ENCODE measurements at places on chromosomes 16 and 17.

- no peak for DNase-seq
Observed at GRCh38 chr17:73733517-73733916, 89.3 kb upstream of the SDK2 start.

- no peak for DNase-seq
Observed at GRCh38 chr16:68470461-68471150, 22.3 kb upstream of the SMPD3 start.

GRCh38 chr17:44307387-44308186 is 814 bp upstream of the RUNDC3A start:
- DNase-seq, result peak; percentile 89

DNA sequence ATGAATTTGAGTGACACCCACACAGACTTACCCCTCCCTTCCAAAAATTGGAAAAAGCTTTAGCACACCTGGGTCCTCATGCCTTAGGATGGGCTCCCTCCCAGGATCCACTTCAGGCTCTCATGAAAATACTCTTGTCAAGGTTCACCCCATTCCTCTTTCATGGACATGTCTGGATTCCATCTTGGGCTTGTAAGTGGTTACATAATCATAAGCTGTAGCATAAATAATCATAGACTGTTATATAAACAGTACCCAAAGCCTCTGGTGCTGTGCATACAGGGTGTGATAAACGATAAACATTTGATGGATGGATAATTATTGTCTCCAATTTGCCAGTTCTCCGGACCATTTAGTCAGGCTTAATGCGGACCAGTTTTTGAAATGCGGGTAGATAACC is 53.7 kb upstream of the TEKT3 start:
- no peak for DNase-seq

GRCh38 chr16:85865-86264 is 7.8 kb downstream of the MPG start:
- no peak for DNase-seq

- DNase-seq, result no peak
Observed at GRCh38 chr17:27665549-27665948, 34.6 kb downstream of the LGALS9 start.

- DNase-seq, result no peak
Observed at GRCh38 chr16:24257958-24258357, 1.8 kb downstream of the CACNG3 start.

- no peak for DNase-seq
Observed at GRCh38 chr17:80427366-80428282, 12.7 kb downstream of the ENDOV start.

DNA sequence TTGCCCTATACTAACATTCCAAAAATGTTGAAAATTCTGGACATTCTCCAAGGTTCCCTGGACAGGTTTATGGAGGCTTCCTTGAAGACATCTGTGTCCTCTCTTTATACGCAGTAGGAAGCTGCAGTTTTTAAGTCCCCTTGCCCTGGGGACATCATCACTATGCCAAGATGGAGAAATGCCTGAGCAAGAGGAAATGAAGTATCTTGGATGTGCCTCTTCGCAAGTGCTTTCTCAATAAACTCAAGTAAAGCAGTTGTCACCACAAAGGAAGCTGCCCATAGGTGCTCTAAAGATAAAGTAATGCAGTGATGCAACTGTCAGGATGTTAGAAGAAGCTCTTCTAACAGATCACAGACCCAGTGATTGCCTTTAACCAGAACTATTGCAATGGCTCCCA is 71.0 kb downstream of the CDYL2 start:
- no peak for DNase-seq

GRCh38 chr16:87951552-87952538 is 611 bp downstream of the BANP start:
- DNase-seq, result no peak

DNA sequence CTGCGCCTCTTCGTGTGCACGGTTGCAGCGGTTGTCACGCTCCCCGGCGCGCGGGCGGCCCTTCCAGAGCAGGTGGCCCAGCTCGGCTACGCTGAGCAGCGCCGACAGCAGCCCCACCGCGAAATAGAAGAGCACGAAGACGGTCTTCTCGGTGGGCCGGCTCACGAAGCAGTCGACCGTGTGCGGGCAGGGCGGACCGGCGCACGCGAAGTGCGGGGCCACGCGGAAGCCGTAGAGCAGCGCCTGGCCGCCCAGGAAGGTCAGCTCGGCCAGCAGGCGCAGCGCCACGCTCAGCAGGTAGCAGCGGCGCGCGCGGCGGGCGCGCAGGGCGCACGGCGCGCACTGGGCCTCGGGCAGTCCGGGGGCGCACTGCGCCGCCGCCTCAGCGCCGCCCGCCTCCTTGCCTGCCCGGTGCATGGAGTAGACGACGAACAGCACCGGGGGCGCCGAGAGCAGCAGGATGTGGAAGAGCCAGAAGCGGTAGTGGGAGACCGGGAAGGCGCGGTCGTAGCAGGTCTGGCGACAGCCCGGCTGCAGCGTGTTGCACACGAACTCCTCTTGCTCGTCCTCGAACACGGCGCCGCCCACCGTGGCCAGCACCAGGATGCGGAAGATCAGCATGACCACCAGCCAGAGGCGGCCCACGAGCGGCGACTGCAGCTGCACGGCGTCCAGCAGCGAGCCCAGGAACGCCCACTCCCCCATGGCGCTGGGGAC is 1.3 kb downstream of the GJD3 start:
- no peak for DNase-seq

- no peak for DNase-seq
Observed at GRCh38 chr16:85625485-85626117, 12.5 kb downstream of the GSE1 start.

DNA sequence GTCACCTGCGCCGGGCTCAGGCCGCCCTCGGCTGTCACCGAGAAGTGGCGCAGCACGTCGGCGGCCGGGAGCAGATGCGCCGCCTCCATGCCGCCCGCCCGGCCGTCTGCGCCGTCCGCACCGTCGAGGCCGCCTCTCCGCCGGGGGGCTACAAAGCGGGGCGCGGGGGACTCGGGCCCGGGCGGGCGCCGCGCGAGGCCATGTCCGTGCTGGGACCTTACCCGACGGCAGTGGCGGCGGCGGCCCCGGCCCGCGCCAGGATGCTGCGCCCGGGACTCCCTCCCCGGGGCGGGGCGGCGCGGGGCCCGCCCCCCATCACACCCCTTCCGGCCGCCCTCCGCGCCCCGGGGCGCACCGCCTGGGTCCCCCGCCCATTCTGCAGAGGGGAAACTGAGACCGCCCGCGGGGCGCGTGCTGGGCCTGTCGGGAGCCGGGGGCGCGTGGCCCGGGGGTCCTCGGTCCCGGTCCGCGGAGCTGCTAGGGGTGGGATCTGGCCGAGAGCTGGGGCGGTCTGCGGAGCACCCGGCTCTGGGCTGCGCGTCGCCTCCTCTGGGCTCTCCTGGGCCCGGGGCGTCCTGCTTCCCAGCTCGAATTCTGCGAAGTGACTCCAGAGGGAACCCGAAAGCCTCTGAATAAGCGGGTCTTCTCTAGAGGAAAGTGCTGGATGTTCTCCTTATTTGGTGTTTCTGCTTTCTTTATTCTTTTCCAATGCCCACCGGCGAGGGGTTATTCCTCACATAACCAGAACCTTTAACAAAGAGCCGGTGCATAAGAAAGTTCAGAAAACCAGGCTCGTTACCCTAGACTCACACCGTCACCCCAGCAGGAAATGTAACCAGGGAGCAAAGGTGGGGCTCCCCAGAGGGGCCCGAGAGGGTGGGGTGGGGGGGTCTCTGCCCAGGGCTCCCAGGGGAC is at the start of gene ATP2A3:
ATP2A3 (minus strand) TSS at position 235 of the 915 bp plus-strand sequence; CDS start at position 89, 146 bp downstream.
- peak; percentile 22 for DNase-seq

DNA sequence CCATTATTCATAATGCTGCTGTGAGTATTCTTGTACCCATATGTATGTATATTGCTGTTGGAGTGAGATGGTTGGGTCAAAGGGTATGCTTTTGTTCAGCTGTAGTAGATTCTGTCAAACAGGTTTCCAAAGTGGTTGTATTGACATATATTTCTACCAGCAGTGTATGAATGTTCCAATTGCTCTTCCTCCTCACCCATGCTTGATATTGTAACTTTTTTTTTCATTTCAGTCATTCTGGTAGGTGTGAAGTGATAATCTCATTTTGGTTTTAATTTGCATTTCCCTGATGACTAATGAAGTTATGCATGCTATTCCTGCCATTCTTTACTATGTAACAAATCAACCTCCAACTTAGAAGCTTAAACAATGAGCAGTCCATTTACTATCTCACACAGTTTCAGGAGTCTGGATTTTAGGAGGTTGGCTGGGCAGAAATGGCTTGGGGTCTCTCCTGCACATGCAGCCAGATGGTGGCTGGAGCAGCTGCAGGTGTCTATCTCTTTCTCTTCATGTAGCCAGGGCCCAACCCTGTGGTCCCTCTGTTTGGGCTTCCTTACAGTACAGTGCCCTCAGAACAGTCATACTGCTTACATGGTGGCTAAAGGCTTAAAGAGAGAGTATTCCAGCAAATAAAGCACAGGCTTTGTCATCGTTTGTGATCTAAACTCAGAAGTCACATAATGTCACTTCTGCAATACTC is 21.2 kb downstream of the ERAL1 start:
- no peak for DNase-seq

DNA sequence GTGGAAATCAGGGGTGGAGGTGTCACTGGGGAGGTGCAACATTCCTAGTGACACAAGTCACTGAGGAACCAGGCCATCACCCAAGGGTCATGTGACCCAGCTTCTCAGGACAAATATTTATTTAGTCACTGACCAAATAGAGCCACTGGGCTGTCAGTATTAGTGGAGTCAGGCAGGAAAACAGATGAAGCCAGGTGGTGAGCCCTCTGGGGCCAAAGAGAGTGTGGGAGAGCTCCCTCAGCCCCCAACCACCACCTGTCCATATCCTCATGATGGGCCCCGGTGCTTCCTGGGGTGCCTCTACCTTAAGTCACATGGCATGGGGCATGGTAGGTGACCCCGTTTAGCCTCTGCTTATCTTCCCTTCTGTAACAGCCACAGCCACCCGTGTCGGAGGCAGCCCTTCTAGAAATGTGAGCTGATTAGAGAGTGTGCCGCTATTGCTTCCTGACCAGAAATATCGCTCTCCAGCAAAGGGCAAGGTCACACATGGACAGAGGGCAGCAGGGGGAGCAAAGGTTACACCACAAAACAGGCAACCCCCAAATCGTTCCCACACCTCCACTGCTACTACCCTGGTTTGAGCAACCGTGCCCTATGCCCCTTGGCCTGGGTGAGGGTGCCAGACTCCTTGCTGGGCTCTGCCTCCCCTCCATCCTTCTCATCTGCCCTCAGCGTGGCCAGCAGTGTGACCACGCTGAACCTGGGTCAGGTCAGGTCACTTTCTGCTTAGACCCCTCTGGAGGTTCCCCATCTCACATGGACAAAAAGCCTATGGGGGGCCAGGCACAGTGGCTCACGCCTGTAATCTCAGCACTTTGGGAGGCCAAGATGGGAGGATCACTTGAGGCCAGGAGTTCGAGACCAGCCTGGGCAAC is 8.6 kb upstream of the AKTIP start:
- no peak for DNase-seq

- DNase-seq, result peak; percentile 80
Observed at GRCh38 chr17:29722411-29723198, 99.9 kb upstream of the CORO6 start.

- no peak for DNase-seq
Observed at GRCh38 chr17:82161216-82161615, 51.4 kb downstream of the CCDC57 start.

DNA sequence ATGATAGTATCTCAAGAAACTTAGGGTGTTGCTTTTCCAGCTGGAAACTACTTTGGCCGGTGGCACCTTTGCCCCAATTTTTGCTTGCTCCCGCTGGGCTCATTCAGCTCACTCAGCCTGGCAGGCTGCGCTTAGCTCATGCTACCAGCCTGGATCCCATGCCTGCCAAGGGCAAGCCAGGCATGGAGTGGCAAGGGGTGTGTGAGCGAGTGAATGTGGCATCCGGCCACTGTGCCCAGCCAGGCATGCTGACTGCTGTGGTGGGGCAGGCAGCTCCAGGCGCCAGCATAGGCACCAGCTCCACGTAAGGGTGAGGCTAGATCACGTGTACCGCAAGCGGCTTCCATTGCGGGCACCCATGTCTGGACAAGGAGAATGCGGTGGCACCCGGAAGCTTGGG is 9.4 kb downstream of the B3GNT9 start:
- no peak for DNase-seq

- DNase-seq, result no peak
Observed at GRCh38 chr16:22638393-22639206, 127.9 kb downstream of the NPIPB5 start.

GRCh38 chr17:66805567-66805966 is 29.4 kb upstream of the CACNG5 start:
- no peak for DNase-seq

DNA sequence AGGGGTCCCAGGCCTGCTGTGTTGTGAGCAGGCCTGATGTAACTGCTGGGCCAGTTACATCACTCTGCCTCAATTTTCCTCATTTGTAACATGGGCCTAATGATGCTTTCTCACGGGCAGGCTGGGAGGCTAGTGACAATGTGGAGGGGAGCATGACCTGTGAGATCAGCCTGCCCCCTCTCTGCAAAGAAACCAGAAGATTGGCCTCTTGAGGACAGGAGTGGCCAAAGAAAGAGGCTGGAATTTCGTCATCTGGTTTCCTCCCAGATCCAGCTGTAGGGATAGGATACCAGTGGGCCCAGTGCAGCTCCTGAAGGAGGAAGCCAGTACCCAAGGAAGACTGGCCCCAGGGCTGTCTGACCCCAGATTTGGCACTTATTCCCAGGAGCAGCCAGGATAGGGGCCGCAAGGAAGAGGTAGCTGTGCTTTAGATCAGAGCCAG is 615 bp upstream of the SREBF1 start:
- DNase-seq, result no peak

- DNase-seq, result no peak
Observed at GRCh38 chr17:78991017-78991738, 11.5 kb upstream of the LGALS3BP start.

GRCh38 chr17:17729620-17730249 is 48.5 kb downstream of the RAI1 start:
- DNase-seq, result peak; percentile 42

DNA sequence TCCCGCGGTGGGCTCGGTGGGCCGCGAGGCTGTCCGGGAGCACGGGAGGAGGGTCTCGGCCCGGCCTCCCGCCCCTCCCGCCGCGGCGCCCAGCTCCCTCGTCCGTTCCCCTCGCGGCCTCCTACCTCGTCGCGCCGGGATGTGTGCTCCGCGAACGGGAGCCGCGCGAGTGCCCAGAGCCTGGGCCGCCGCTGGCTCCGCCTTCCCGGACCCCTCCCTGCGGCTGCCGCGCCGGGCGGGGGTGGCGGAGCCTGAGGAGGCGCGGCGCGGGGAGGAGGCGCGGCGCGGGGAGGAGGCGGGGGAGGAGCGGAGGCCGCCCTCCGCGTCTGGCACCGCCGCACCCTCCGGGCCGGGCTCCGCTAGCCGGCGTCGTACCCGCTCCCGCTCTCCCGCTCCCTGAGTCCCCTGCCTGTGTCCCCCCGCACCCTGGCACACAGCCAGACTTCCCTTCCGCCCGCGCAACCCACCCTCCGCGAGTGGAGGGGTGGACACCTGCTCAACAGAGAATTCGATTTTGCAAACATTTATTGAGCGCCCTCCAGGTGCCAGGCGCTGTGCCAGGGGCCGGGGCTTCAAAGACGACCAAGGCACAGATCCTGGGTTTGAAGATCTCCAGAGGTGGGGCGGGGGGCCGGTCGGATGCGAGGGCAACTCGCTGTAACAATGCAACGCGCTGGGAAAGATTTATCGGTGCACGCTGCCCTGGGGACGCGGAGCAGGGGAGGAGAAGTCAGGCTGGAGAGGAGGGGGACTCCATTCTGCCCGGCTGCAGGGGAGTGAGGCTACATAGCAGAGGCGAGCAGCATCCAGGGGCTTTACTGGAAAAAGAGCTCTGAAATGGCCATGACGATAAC is at the start of gene MPP3:
MPP3 (minus strand) TSS at position 171 of the 854 bp plus-strand sequence. CDS start 1,240 bp downstream, outside the sequence.
- DNase-seq, result peak; percentile 33

GRCh38 chr17:79686476-79686875 is 44.3 kb upstream of the ENPP7 start:
- DNase-seq, result no peak

Data from NCI-H1694 treated with DMSO at 0.1 percent for 48 hours (cell line).